SW 1271 (cell line): ENCODE measurements at places on chromosomes 11 and 22.

DNA sequence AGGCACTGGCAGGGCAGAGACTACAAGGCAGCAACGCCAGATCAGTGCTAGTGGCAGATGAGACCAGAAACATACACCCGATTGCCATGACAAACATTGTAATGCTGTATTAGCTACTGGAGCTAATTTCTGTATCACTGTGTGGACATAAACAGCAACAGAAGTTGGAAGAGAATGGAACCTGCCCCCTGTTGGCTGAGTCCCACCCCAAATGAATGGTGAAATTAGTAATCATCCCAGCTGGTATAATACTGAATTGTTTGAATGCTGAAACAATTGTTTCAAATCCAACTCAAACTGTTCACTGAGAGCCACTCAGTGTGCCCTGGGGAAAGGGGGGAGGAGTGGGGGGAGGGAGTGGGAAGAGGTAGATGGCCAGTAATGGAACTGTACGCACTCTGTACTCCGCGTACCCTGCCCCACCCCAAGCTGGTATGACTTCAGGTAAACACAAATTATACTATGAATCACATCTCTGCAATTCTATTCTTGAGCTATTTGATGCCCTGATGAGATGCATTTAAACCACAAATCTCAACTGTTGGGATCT lies 11.2 kb upstream of the BIRC3 start:
- DNase-seq: no peak

- DNase-seq: no peak
Measured at GRCh38 chr11:133306019-133306418, 226.3 kb downstream of the OPCML start.

DNA sequence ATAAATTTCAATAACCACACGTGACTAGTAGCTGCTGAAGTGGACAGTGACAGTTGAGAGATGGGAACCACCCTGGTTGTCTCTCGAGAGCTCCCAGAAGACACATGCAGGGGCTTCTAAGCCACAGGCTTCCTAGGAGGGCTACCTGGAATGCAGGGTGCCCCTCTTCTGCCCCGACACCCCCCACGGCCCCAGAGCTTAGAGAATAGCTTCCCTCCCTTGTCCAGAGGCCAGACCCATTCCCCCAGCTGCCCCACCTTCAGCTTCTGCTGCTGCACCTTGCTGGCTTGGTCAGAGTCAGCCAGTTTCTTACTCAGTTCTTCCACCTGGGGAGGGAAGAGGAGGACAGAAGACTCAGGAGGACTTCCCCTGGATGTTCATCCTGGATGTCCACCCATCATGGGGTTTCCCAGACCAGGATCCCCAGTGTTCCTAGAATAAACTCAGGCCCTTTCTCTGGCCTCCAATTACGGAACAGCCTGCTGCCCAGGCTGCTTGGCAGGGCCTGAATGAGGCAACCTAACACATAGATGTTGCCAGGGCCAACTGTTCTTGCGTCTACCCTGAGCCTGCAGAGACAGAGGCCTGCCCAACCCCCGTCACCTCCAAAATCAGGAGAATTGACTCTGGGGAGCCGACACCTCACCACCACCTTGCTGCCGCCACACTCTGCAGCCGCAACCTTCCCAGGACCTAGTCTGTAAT lies 12.0 kb downstream of the IL18BP start:
- no peak for DNase-seq

- DNase-seq: no peak
Measured at GRCh38 chr11:64232182-64232966, 2.0 kb upstream of the VEGFB start.
